ENCODE measurements at places on chromosomes 5 and 9.

- no peak for DNase-seq
Observed at GRCh38 chr5:462051-462481, 19.1 kb downstream of the EXOC3 start.

DNA sequence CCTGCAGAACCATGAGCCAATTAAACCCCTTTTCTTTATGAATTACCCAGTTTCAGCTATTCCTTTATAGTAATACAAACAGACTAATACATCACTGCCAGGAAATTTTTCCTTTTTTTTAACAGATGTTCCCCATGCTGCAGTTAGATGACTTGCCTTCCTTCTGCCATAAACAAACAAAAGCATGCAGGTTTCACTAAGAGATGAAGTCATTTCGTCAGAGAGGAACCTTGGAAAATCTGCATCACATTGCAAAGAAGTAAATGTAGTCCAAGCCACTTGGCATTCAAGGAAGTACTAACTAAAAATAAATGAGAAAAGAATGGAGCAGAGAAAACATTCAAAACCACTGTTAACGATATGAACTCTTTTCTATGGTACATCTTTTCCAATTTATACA is 194.1 kb upstream of the EFNA5 start:
- DNase-seq, result no peak

- no peak for DNase-seq
Observed at GRCh38 chr9:127225801-127226625, 38.6 kb upstream of the GARNL3 start.

- DNase-seq, result no peak
Observed at GRCh38 chr9:115757461-115757860, 396.1 kb upstream of the PAPPA start.

GRCh38 chr9:127360829-127361228 is 36.1 kb upstream of the SLC2A8 start:
- no peak for DNase-seq

Data from stimulated activated CD4-positive, alpha-beta T cell treated with anti-CD3 and anti-CD28 coated beads, Interleukin-12 subunit alpha, Interleukin-12 subunit beta, amount 100 ng/mL, for 48 hours (primary cell).